Aorta (tissue), 5 donors: ENCODE measurements at places on chromosomes 1 and 21.

DNA sequence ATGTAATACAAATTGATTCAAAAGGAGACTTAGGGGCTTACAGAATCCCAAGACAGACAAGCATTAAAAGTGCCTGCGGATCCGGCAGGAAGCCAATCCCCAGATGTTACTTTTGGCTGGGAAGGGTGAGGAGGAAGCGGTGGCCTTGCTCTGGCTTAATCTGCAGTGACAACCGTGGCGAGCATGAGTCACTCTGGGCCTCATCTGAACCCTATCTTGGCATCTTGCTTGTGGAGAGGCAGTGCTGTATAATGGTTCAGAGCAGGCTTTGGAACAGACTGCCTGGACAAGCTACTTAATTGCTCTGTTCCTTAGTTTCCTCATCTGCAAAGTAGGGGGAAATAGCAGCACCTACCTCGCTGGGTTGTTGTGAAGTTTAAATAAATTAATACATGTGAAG is 74.1 kb downstream of the XCL2 start:
- DNase-seq: no peak

DNA sequence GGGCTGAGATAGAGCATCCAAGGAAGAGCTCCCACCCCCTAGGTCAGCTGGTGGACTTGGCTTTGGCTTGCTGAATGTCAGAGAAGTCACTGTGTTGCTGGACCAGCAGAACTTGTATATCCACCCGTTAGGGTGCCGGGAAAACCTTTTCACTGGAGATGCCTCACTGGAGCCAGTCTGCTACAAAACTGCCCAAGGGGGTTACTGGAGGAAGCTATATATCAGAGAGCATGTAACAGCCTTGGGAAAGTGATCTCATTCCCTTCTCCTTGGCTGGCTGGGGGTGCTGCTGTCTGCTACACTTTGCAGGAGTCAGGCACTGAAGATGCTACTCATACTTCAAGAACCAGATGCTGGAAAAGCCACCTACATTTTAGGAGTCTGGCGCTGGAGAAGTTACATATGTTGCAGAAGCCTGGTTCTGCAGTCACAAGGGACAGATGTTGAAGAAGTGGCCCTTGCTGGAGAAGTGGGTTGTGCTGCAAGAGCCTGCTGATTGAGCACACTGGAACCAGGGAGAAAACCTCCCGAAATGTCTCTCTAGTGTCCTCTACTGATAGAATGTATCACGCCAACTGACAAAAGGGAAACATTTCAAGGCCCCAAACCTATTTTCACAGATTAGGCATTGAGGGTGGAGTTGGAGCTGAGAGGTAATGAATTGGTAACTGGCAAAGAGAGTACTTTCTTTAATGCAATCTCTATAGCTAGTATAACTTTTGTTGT is 250.6 kb downstream of the SPATA17 start:
- DNase-seq: no peak

DNA sequence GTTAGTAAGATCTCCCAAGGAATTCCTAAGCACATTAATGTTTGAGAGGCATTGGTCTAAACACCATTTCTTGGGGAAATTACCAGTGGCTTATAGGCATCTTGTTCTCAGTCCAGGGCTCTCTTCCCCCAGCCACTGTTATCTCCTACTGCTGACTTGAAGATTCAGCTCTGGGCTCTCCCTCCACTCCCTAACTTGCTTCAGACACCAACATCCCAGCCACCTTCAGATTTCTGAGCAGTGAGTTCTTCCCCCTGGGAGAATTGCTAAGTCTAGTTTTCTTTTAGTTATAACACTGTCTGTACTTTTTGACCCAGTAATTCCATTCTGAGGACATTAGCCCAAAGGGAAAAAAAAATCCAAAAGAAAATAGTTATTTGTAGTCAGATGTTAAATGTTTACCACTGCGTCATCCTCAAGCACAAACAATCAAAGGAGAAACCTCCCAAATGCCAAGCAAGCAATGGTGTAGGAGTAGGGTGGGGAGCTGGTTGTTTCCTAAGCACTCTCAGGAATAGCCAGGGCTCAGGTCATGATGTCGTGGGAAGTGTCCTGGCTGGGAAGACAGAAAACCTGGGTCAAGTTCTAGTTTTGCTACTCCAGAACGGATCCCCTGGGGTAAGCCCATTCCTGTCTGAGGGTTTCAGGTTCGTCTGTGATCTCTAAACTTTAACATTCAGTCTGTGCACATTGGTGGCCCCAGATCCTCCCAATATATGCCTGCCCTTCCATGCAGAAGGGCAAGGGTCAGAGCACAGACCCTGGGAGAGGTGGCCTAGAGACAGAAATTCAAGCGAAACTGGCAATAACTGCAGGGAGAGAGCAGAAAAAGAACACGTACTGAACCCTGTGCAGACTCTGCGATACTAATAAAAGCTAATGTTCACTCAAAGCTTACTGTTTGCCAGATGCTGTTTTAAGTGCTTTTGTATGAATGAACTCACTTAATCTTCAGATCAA is 191.1 kb upstream of the FGGY start:
- DNase-seq: no peak

- no peak for DNase-seq
Measured at GRCh38 chr1:218165701-218166114, 119.4 kb upstream of the RRP15 start.

DNA sequence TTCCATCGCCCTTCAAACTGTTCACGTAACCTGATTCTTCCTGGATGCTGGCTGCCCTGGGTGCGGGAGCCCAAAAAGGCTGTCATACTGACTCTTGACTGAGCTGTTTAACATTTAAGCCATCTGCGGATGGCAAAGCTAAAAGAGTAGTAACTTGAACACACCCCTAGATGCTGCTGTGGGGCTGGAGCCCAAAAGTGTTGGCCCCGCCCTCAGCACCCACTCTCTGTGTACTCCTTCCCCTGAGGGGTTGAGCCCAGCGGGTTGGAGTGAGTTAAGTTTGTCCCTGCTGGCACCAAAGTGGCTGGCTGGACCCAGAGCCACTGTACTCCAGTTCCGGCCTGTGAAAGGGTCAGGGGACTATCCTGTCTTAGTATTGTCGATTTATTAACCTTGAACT is 640.6 kb downstream of the PTPRU start:
- no peak for DNase-seq

GRCh38 chr1:67105508-67105907 is 29.3 kb downstream of the C1orf141 start:
- no peak for DNase-seq

GRCh38 chr1:222757646-222758268 is 20.8 kb downstream of the FAM177B start:
- peak; percentile 50 for DNase-seq
